Activated naive CD8-positive, alpha-beta T cell treated with anti-CD3 and anti-CD28 coated beads for 36 hours (primary cell): ENCODE measurements at places on chromosomes 16 and 17.

- no peak for DNase-seq
Measured at GRCh38 chr16:15587152-15587825, 55.7 kb downstream of the MARF1 start.

DNA sequence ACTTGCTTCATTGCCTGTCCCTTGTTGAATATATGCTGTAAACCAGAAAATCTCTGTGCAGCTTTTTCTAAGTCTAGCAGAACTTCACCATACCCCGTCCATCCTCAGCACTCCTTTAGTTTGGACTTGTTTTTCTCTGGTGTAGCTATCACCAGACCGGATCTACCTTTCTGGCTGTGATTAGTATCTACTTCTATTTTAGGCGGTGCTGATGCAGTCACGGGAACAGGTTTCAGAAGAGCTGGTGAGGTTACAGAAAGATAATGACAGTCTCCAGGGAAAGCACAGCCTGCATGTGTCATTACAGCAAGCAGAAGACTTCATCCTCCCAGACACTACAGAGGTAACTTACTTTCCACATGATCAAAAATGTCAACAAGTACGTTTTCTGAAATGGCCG, 46.4 kb downstream of the NUP88 start:
- no peak for DNase-seq

DNA sequence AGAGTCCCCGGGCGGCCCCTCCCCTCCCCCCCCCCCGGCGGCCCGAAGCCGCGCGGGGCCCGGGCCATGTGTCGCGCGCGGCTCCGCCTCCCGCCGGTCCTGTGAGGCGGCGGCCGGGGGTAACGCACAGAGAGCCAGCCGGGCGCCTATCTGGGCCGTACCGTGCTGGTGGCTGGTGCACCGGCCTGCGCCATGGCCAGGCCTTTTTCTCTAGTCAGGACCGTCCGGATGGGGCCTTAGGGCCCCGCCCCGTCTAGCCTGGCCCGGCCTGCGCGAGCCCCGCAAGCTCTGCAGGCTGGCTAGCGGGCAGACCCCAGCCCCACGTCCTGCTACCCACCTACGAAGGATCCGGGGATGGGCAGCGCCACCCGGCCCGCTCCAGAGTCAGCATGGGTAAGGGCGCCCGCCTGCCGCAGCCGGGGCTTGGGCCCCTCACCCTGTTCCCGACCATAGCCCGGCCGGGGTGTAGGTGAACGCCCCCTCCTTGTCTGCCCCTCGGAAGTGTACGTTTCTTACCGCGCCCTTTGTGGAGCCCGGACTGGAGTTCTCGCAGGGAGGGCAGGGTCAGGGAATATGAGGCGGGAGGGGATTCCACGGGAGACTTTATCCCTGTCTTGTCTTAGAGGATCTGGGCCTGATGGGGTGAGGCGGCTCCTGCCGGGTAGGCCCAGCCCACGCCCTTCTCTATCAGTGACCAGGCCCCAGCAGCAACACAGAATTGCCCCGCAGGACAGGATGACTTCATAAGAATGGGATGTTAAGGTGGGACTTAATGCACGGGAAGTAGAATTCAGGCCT, at the start of gene CENPT:
CENPT (minus strand) TSS at position 630 of the 798 bp plus-strand sequence. CDS start 13,834 bp downstream, outside the sequence.
- DNase-seq, result peak; percentile 27

DNA sequence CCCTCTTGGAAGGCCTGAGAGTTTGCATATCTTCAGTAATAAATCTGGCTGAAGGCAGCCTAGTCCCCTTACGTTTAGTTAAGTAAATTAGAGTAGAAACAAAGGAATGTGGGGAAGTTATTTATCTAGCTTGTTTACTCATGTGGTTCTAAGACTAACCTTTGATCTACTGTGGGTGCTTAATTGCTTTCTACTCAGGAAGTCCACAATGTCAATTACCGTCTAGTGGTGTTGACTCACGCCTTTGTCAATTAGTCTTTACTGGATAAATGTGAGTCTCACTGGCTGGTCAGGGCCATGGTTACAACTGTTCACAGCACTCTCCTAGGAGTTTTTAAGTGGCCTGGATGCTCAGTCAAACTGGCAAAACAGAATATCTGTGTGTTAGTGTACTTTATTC, 2338.4 kb downstream of the TP53TG3F start:
- DNase-seq, result no peak
